ENCODE measurements at places on chromosomes 6 and 20.

DNA sequence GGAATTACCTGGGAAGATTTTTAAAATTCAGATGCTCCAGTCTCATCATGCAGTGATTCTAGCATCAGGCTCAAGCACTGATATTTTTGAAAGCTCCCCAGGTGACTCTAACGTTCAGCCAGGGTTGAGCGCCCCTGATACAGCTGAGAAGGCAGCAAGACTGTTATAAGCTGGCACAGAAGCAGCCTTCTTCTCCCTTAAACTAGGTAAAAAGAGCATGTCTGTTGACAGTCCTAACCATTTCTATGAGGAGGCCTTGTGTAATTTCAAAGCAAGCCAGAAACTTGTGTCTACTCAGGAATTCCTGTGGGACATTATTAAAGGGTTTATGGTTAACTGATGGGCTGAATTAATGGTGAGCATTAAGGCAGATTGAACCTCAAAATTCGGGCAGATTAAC, 141.9 kb downstream of the PDE7B start:
- DNase-seq: no peak

DNA sequence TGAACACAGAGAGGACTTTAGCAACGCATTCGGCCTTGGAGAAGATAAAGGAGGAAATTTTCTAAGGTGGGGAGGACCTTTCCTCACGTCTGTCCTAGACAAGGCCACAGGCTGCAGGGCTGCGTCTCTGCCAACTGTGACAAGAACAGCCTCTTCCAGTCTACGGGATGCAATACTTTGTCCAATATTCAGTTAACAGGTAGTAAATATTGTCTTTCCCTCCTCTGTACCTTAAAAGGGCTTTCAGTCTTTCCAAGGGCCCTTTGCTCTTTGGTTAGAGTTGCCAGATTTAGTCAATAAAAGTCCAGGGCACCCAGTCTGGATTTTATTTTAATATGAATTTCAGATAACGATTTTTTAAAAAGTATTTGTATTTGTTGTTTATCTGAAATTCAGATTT, 78.2 kb downstream of the ELOVL4 start:
- DNase-seq: no peak

DNA sequence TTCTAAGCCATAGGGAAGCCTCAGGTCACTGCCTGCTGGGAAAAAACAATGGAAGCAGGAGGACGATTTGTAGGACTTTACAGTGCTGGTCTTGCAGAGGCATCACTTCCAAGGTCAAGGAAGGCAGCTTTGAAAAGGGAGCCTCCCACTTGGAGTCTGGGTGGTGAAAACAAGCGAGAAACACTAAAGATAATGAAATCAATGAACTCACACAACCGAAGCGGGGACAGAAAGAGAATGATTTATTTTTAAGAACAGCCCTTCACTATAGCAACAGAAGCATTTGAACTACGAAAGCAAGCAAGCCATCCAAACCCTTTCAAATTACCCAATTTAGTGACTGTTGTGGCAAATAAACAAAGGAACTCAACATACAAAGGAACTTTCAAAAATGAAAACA, 227.5 kb downstream of the THBS2 start:
- DNase-seq: no peak

GRCh38 chr6:106247733-106248132, 77.8 kb downstream of the ATG5 start:
- DNase-seq: no peak

GRCh38 chr6:76703285-76703684, 630.8 kb upstream of the IMPG1 start:
- no peak for DNase-seq
